Posterior vena cava (tissue), 2 donors: ENCODE measurements at places on chromosomes 12 and 14.
A peak's percentile ranks its signal among the peaks of the same experiment; 100 is the strongest.

DNA sequence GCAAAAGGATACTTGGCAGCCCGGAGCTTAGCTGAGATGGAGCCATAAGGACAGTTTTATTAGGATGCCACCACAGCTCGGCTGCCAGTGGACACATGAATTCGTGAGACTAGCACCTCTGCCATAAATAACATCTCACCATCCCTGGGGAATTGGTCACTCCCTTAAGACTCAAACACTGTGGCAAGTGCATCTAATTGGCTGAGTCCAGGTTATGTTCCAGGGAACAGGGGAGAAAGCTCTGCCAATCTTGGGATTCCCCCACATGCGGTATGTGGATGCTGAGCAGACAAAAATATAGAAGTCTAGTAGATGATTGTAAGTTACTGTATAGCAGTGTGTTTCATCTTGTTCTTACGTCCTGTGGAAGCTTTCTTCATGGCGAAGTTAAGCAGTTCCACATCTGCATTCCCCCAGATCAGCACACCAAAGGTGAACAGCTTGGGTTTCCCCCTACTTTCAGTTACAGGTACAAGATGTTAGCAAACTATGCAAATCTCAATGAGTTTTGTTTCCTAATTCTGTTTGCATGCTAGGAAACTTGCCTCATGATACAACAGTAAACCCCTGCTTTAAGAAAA, 131.1 kb downstream of the ETV6 start:
- DNase-seq = no peak

- peak; percentile 31 for DNase-seq
Observed at GRCh38 chr12:240566-240965, 22.1 kb downstream of the SLC6A13 start.

DNA sequence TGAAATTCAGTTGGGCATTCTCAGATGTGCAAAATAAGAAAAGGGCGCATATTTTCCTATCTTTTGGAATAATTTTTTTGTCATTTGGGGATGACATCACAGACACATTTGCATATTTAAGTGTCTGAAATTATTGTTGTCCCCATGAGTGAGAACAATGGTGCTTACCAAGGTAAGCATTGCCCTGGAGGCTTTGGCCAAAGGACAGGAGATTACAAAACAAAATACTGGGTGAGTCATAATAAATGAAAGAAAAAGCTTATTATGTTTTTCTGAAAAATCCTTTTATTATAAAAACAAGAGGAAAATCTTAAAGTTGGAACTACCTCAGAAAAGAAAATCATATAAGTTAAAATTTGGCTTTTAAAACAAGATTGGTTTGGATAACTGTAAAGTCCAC, 254.9 kb downstream of the BTG1 start:
- DNase-seq = no peak

GRCh38 chr12:49230805-49231194, 34.1 kb upstream of the TUBA1C start:
- DNase-seq = no peak

DNA sequence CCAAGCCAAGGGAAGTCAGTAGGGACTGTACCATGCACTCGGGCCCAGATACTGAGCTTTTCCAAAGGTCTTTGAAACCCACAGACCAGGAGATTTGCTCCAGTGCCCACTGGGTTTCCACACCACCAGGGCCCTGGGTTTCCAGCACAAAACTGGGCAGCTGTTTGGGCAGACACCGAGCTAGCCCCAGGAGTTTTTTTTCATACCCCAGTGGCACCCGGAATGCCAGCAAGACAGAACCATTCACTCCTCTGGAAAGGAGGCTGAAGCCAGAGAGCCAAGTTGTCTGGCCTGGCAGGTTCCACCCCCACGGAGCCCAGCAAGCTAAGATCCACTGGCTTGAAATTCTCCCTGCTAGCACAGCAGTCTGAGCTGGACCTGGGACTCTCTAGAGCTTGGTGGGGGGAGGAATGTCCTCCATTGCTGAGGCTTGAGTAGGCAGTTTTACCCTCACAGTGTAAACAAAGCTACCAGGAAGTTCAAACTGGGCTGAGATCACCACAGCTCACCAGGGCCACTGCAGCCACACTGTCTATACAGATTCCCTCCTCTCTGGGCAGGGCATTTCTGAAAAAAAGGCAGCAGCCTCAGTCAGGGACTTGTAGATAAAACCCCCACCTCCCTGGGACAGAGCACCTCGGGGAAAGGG, 793.7 kb downstream of the RPS29 start:
- DNase-seq = no peak

GRCh38 chr12:5587711-5588121, 155.8 kb downstream of the NTF3 start:
- no peak for DNase-seq

DNA sequence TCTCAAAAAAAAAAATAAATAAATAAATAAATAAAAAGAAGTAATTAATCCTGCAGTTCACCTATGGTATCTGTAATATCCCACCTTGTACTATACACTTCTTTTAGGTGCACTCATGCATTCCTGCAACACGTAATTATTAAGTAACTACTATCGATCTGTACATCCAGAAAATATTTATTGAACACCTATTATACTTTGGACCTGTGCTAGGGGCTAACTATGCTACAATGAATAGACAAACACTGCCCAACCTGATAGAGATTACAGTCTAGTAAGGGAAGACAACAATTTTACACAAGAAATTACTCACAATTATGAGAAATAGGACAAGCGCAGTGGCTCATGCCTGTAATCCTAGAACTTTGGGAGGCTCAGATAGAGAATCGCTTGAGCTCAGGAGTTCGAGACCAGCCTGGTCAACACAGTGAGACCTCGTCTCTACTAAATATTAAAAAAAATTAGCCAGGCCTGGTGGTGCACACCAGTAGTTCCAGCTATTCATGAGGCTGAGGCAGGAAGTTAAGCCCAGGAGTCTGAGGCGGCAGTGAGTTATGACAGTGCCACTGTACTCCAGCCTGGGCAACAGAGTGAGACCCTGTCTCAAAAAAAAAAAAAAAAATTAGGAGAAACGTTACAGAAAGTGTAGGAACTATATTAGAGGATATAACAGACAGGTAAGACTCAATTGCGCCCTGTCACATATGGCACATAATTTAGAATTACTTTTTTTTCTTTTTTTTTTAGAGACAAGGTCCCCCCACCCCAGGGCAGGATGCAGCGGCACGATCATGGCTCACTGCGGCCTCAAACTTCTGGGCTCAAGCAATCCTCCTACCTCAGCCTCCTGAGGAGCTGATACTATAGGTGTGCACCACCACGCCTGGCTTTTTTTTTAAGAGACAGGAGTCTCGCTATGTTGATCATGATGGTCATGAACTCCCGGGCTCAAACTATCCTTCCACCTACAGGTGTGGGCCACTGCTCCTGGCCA, 1.2 kb downstream of the NRDE2 start:
- no peak for DNase-seq

GRCh38 chr12:28388879-28389278, 198.6 kb downstream of the CCDC91 start:
- DNase-seq = no peak

DNA sequence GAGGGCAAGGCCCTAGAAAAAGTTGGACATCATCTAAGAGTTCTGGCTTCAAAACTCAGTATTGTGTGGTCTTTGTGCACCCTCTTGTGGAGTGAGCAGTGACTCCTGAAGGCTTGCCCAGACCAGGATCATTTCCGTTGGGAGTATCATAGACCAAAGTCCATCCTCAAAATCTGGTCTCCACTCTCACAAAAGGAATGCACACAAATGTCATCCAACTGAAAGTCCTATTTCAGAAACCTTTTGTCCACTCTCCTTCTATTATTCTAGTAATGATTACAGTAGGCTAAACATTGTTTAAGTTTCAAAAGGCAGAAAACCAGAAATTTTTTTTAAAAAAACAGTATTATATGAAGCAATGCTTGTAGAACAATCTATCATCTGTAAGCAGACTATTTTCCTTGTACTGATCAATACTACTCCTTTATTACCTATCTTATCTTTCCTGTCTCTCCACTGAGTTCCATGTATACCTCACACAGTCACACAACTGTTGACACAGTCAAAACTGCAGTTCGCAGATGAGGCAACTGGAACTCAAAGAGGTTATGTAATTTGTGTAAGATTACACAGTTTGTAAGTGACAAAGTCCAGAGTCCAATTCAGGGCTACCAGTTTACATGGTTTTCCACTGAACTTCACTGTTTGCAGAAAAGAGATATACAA, 41.4 kb downstream of the COX16 start:
- DNase-seq = no peak

GRCh38 chr14:69876221-69876847, 2.9 kb upstream of the SMOC1 start:
- DNase-seq = no peak

DNA sequence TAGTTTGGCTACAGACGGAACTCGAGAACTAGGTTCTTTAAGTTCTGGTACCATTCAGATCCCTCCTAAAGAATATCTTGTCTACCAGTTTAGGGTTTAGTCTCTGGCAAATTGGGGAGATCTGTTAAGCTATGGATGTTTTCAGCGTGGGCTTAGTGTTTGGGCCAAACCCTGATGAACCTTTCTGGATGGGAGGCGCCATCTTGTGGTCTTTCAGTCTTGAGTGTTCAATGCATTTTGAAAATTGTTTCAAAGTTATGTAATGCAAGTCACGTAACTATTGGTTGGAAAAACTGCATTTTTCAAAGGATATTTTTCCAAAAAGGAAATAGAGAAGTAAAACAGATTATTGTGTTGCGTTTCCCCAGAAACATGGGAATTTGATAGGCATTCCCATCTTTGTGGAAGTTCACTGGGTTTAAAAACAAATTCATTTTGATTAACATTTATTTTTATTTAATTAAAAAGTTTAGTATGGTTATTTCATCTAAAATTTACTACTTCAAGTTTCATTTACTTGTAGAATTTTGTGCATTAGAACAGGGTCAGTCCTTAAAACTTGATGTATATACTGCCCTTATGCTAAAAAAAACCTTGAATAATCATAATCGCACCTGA, 169.0 kb downstream of the PRIMA1 start:
- no peak for DNase-seq

DNA sequence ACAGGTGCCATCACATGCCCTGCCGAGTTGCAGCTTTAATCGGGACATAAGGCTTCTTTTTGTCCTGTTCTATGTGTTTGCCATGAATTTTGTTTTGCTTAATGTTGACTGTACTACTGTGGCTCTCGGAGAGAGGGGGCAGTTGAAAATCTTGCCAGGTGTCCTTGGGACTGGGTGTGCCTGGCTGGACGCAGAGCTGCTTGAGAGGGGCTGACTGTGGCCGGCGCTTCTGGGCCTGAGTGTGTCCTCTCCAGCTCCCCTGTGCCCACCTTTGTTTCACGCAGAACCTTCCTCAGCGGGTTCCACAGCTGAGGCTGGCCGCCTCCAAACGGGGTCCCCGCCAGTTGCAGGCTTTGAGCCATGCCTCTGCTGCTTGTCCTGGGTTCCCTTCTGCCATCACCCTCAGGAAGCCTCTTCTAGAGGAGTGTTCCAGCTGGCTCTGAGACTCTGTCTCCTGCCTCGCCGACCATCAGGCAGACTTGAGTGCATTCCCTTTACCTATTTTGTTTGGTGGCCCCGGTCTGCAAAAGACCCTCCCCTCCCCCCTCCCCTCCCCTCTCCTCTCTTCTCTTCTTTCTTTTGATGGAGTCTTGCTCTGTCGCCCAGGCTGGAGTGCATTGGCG, 49.7 kb downstream of the DDX51 start:
- no peak for DNase-seq

DNA sequence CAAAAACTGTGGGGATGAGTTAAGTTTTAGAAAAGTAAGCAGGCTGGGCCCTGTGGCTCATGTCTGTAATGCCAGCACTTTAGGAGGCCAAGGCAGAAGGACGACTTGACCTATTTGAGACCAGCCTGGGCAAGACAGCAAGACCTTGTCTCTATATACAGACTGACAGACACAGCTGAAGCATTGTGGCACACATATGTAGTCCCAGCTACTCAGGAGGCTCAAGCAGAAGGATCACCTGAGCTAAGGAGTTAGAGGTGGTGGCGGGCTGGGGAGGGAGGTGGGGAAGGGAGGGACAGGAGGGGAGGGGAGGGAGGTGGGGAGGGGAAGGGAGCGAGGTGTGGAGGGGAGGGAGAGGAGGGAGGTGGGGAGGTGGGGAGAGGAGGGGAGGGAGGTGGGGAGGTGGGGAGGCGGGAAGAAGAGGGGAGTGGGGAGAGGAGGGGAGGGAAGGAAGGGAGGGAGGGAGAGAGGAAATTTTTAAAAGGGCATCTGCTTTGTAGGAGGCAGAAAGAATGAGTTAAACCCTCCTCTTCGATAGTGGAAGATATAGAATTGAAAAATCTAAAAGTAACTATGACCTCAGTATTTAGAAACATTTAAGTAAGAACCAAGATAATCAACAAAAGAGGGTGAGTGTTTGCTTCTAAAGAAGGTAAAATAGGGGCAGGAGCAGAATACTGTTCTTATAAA, 30.9 kb downstream of the MED13L start:
- DNase-seq = no peak

DNA sequence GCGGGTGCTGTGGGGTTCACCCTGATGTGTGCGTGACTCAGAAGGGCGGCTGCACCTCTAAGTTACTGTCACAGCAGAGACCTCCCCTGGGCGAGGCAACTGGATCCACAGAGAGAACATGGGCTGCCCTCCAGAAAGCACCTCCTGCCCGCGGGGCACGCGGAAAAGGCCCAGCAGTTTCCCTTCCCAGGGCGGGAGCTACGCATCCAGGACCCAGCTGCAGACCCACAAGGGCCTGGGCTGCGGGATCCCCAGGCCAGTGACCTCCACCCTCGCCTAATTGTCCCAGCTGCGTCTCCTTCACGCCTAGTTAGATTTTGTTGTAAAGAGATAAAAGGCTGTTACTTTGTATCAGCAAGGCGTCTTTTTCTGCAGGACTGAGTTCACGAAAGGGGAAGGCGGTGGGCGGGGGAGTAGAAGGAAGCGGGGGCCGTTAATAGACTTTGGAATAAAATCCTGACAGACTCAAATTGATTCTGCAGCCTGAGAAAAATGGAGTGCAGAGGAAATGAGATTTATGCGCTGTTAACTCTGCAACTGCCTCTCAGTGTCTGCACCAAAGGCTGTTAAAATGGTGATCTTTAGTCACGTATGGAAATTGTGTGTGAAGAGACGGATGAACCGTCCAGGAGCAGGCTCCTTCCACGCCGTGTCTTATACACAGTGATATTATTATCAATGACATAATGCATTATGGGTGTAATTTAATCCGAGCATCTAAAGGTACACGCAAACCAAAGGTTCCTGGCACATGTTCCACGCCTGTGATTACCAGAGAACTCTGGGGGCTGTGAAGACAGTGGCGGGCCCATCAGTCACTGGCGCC, 65.9 kb upstream of the FBRSL1 start:
- no peak for DNase-seq

DNA sequence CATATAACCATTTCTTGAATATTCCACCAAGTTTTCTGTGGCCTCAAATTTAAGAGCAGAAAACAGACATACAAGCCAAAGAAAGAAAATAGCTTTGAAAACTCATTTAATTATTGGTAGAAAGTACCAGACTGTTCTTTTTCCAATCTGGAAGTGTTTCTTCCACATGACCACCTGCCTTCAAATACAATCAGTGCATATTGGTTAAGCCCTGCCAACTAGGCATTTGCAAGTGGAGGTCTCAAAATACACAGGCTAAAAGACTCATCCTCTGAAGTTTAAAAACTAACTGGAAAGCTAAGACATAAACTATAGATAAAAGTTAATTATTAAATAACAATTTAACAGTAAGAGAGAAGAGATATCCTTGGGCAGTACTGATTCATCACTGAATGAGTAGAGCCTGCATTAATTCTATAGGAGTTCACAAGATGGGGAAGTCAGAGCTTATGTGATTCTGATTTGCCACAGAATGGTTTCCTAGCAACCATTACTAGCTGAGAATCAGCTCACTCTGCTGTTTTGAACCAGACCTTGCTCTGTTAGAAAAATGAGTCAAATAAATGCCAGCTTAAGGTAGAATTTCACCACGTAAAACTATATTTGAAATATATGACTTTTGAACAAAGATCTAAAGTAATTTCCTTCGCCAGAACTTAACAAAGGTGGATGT, 433.8 kb downstream of the FUT8 start:
- DNase-seq = no peak
